Subcutaneous preadipocyte (primary cell): ENCODE measurements at places on chromosomes 3 and 15. TPM values are rescaled to one million over a fixed set of nuclear protein-coding genes. Genes with fewer than 3 reads are reported as not detected.

The LRRC31 gene
- total RNA-seq: not detected in 2 replicates

The CA12 gene
- 122 and 133 TPM in 2 replicates for total RNA-seq

The GPR160 gene
- total RNA-seq: 0.37 and 0.39 TPM in 2 replicates

The SLC12A8 gene
- total RNA-seq: 1.6 and 1.8 TPM in 2 replicates

The GCHFR gene
- total RNA-seq: 0.37 and 0.78 TPM in 2 replicates
